Activated CD4-positive, alpha-beta T cell treated with anti-CD3 and anti-CD28 coated beads, Interleukin-10, Interleukin-2, amounts not matched to agents 100 ng/mL and 50 ng/mL, durations not matched to agents 16 hours and 8 hours (primary cell): ENCODE measurements at places on chromosomes 2 and 18.
A peak's percentile ranks its signal among the peaks of the same experiment; 100 is the strongest.

- DNase-seq: no peak
Measured at GRCh38 chr2:190990132-190990531, 23.8 kb downstream of the STAT1 start.

GRCh38 chr2:238839428-238839827 is 8.5 kb upstream of the TWIST2 start:
- no peak for DNase-seq

GRCh38 chr2:25699216-25699615 is 25.8 kb upstream of the DTNB start:
- DNase-seq: no peak

- DNase-seq: no peak
Measured at GRCh38 chr2:132009177-132009873, 152.4 kb downstream of the ANKRD30BL start.

DNA sequence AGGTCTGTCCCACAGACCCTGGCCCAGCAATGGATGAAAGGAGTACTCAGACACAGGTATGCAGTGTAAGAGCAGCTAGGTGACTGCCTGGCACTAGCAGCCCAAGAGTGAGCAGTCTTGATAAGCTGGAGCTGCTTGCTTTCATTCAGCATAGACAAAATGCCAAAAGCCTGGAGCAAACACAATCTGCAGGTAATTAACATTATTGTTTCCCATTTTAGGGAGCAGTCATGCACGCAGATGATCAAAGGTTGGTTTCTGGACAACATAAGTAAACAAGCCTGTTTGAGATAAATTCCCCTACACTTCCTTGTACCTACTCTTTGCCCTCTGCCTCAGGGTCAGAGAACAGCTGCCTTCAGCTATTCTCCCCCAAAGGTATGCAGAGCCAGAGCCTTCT is 73.7 kb upstream of the MSTN start:
- DNase-seq: no peak

DNA sequence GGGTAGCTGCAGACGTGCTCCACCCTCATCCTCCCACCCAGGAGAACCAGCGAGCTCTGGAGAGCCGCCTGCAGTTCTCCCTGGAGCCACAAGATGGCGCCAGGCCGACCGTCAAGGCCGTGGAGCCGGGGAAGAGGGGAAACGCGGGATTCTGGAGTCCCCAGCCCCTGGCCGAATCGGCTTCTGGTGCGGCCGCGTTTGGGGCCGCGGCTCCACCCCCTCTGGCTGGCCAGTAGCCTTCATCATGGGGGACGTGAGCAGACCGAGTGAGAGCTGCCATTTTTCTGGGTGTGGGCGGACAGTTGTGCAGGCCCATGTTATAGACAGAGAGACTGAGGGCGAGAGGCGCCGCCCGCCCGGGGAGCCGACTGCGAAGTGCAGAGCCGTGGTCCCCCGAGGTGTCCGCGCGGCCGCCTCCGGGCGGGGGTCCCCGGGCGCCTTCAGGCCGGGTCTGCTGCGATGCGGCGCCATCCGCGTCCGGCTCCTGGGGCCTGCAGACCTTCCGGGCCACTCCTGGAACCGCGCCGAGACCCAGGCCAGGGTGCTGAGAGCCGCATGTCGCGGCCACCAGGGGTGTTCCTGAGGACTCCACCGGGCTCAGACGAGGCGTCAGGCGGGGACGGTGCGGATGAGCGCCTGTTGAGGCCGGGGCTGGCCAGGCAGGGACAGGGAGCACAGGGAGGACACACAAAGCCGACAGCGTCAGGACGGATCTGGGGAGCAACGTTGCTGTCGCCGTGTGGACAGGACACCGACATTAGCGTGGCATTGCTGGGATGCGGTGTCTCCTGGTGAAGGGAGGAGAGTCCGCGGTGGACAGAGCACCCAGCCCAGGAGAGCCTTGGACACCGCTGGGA is 418.2 kb upstream of the HS6ST1 start:
- peak; percentile 74 for DNase-seq

- no peak for DNase-seq
Measured at GRCh38 chr18:25736516-25736915, 353.9 kb downstream of the SS18 start.

DNA sequence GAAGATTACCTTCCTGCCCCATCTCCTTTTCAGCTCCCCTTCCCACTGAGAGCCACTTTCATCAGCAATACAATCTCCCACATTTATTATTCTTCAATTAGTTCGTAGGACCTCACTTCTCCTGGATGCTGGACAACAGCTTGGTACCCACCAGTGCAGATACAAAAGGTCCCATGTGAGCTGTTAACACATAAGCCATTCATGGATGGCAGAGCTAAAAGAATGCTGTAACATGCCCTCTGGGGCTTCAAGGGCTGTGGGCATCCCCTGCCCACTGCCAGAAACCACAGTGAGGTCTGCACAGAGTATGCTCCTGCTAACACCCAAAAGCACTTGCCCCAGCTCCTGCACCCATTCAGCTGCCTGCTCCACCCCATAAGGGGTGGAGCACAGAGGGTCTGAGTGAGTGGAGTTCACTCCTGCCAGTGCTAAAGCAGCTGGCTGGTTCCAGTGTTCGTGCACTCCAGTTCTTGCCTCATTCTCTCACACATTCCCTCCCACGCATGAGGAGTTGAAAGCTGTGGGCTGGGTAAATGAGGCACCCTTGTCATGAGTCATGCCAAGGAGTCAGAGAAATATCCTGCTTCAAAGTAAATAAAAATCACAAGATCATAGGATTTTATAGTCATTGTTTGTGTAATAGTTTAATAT is 305.9 kb upstream of the TMEFF2 start:
- DNase-seq: peak; percentile 57

GRCh38 chr2:9313443-9313842 is 106.8 kb downstream of the ASAP2 start:
- DNase-seq: no peak

- DNase-seq: no peak
Measured at GRCh38 chr18:36179562-36180355, 7.5 kb upstream of the MOCOS start.

GRCh38 chr2:197869501-197870111 is 65.2 kb downstream of the PLCL1 start:
- peak; percentile 48 for DNase-seq

- DNase-seq: no peak
Measured at GRCh38 chr2:128162266-128162665, 71.3 kb downstream of the UGGT1 start.

DNA sequence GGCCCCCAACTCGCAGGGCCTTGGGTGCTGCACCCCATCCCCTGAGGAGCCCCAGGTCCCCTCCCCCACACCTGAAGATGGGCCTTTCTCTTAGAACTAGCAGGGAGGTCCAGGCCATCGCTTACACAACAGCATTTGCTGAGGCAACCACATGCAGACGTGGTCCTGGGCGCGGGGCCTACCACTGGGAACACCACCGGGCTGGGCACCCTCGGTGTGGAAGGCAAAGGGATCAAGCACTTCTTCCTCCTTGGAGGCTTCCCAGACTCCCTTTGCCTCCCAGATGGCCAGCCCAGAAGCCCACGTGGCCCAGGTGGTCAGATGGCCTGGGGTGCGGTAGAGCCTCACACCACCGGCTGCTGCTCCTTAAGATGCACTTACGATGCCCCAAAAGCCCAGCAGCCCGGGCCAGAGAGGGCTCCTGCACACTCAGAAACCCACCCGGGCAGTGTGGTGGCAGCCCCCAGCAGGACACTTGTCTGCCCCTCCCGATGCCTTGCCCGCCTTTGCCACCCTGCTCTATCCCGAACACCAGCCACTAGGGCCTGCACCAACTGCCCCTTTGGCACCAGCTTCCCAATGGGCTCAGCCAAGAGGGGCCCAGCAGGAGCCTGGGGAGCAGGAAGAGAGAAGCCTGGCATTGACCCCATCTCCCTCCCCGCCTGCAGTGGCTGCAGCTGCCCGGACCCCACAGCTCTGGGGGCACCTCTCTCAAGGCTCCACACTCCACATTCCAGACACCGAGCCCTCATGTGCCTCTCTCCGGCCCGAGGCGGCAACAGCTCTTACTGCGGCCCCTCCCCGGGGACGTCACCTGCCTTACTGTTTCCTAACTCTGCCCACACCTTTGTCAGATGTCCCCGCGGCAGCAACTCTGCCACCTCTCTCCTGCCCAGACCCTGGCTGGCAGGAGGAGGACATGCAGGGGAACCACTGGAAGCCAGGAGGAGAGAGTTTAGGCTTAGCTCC is 13.9 kb upstream of the MLPH start:
- no peak for DNase-seq

- DNase-seq: no peak
Measured at GRCh38 chr2:158407031-158407430, 49.5 kb downstream of the CCDC148 start.

- DNase-seq: no peak
Measured at GRCh38 chr18:13371689-13372418, 153.3 kb downstream of the LDLRAD4 start.

GRCh38 chr2:206442833-206443734 is at the start of gene ADAM23:
Gene ADAM23, plus strand, starts transcription at chr2:206443532. Its CDS starts 335 bp downstream, at chr2:206443867.
- DNase-seq: peak; percentile 68

DNA sequence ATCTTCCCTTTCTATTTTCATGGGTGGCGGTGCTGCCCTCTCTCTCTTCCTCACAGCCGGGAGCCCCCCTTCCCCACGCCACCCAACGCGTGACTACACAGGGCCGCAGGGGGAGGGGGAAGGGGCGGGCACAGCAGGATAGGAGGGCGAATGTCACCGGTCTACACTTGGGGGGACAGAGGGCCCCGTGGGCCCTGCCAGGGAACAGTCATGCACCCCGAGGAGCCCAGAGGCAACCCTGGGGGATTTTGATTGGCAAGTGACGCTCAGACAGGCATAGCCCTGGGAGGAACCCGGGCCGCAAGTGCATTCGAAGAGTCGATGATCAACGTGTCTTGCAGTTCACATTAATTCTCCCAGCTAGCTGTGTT is 91.1 kb upstream of the ANKRD30BL start:
- no peak for DNase-seq

GRCh38 chr2:226707499-226707898 is 92.1 kb downstream of the IRS1 start:
- DNase-seq: no peak

- DNase-seq: peak; percentile 94
Measured at GRCh38 chr2:28390241-28390745, 2.4 kb upstream of the FOSL2 start.

DNA sequence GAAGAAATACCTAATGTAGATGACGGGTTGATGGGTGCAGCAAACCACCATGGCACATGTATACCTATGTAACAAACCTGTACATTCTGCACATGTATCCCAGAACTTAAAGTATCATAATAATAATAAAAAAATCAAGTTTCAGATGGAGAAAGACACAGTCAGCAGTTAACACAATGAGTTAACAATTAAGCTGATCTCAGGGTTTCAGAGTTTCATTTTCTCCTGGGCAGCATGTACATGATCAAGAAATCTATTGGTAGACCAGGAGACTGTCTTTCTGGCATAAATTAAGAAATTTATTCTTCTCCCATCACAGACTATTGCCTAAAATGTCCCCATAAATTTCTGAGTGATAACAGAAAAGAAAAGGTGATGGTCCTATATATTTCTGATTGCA is 155.3 kb downstream of the RAD51AP2 start:
- DNase-seq: no peak

DNA sequence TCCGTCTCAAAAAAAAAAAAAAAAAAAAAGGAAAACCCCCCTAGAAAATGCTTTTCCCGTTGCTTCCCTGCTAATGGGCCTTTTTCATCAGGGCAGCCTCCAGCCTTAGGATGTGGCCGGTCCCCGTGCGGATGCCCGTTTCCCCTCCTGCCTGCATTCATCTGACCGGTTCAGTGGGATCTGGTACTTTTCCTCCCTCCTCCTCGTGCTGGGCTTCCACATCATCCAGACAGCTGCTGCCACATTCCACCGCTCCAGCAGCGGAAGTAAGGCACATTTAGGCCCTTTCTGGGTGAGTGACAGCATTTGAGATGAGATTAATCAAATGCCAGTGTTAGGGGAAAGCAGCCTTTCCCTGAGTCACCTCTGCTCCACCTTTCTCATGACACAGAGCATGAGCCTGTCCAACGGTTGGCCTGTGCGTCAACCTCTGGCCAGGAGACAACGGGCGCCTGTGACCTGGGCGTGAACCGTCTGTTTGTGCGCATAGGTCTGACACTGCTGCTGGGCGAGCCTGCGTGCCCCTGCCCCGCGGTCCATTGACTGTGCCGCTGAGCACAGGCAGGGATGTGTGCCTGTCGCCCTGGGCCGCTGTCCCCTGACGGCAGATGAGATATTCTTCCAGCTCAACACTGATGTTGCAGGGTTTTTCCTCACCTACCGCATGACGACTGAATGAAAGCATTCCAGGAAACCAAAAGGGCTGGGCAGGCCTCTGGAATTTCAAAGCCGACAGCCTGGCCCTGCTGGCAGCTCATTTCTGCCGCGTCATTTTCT is 174.0 kb downstream of the TGIF1 start:
- peak; percentile 45 for DNase-seq
